ENCODE measurements at places on chromosomes 16 and 17. TPM values are rescaled to one million over a fixed set of nuclear protein-coding genes. Genes with fewer than 3 reads are reported as not detected.

The HYDIN gene
- total RNA-seq = not detected

The KRT39 gene
- total RNA-seq = not detected

The ITGAL gene
- total RNA-seq = 566 TPM

The CES3 gene
- 2.3 TPM for total RNA-seq

GRCh38 chr16:14456793-14457481 lies 173.1 kb downstream of the PARN start:
- no peak for DNase-seq

- DNase-seq = no peak
Measured at GRCh38 chr17:22123536-22124281, 431.4 kb downstream of the KCNJ18 start.

DNA sequence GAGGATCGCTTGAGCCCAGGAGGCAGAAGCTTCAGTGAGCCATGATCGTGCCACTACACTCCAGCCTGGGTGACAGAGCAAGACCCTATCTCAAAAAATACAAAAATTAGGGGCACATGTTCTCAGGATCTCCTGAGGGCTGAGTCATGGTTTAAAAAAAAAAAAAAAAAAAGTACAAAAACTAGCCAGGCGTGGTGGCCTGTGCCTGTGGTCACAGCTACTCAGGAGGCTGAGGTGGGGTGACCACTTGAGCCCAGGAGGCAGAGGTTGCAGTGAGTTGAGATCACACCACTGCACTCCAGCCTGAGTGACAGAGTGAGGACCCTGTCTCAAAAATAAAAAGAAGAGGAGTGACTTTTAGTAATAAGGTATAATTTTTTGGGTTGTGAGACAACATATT lies 16.9 kb downstream of the BLMH start:
- DNase-seq = no peak

- no peak for DNase-seq
Measured at GRCh38 chr17:55067697-55068439, 99.3 kb downstream of the STXBP4 start.

DNA sequence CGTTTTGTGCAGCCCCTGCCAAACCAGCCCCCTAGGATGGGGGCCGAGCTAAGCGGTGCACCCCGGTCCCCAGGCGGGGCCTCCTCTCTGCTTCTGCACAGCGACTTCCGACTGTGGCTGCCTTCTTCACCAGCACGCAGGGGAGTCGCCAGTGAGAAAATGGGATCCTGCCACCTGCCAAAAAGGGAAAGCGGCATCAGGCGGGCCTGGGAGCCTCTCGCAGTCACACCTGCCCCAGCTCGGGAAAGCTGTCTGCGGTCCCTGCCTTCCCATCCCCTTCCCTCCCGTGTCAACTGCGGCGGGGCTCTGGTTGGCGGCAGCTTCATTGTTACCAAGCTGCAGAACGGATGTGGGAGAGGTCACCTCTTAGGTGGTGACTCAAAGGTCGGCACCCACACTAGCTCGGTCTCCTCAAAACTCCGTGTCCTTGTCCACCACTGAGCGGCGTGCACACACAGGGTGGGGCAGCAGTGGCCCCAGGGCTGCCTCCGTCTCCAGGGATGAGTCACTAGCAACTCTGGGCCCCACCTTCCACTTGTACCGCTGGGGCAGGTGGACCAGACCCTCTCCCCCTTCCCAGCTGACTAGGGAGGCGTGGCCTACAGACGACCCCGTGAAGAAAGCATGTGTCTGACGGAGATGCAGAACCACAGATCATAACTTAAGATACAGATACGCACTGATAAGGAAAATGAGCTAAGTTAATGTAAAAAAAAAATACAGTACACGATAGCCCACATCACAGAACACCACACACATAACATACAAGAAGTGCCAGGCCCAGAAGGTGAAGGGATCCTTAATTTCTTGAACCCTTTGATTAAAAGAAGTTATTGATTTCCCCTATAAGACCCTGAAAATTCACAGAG lies 1.5 kb upstream of the PCYT2 start:
- DNase-seq = no peak

DNA sequence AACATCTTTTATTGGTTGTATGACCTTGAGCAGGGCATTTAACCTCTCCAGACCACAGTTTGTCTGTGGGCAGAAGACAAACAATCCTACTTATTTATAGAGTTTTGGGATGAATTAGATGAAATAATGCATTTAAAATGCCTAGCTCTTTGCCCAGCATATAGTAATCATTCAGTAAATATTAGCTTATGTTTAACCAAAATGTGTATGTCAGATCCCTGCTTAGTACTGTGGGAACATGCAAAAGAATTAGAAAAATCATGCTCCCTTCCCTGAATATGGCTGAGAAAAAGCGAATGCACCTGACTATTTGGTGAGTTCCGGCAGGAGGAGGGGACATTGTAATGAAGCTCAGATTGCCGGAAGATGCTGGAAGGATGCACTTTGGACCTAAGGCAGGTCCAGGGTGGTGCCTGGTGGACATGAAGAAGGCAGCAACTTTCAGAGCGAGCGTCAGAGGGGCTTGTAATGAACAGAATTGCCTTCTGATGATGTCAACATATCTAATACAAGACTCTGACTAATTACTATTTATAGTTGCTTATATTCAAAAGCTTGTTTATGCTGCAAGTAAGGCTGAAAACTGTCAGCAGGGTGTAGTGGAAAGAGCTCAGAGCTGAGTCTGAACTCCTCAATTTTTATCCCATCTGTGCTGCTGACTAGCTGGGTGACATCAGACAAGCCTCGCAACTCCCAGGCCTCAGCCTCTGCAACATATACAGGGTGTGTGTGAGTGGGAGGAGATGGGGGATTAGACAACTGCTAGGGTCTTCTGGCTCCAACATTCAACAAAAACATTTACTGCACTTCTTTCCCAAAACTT lies 221.2 kb downstream of the PRKCA start:
- no peak for DNase-seq
